ENCODE measurements at places on chromosomes 4 and X.
A peak's percentile ranks its signal among the peaks of the same experiment; 100 is the strongest.

- peak; percentile 35 for DNase-seq
Measured at GRCh38 chrX:119686087-119686691, 6.8 kb downstream of the SEPTIN6 start.

GRCh38 chr4:106160560-106160959, 155.4 kb downstream of the TBCK start:
- no peak for DNase-seq

GRCh38 chr4:141922236-141922635, 285.9 kb downstream of the IL15 start:
- DNase-seq: no peak

DNA sequence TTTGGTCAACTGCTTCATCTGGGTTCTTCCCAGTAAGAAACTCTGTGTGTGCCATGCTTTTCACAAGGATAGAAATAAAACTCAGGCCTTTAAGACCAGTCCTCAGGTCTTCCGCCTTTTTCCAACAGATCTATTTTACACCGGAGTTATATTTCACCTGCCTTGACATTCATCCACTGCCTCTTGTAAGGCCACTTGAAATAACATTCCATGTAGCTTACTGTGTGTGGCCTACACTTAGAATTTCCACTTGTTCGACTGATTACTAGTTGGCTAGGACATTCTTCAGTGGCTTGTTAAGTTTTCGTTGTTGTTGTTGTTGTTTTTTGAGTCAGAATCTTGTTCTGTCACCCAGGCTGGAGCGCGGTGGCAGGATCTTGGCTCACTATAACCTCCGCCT, 92.8 kb upstream of the UNC5C start:
- DNase-seq: no peak

DNA sequence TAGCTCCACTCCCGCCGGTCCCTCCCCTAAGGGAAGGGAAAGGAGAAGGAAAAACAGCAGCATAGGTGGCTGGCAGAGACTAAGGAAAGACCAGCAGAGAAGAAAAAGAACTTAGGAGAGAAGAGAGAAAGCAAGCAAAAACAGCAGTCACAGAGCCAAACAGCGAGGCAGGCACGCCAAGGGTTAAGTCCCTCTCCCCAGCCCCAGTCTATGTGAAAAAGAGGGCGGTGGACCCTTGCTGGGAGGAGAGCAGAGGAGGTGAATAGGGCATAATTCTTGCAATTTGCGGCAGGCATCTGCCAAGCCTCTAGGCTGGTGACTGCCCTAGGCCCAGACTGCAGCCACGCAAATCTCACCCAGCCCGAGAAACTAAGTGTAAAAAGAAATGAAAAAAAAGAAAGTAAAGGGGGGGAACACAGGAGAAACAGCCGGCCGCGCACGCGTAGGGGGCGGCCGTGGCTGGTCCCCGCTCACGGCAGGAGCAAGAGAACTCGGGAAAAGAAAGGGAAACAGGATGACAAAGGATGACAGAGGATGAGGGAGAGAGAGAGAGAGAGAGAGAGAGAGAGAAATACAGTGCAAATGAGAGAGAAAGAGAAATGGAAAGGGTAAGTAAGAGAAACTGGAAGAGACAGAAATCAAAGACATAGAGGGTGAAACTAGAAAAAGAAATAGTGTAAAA, 48.6 kb downstream of the MAGEA9 start:
- peak; percentile 12 for DNase-seq

GRCh38 chrX:19849464-19850080, 37.8 kb downstream of the SH3KBP1 start:
- DNase-seq: no peak

- peak; percentile 47 for DNase-seq
Measured at GRCh38 chr4:102616636-102617035, 115.5 kb downstream of the NFKB1 start.

- no peak for DNase-seq
Measured at GRCh38 chrX:146754268-146754667, 55.3 kb upstream of the CXorf51B start.

- DNase-seq: no peak
Measured at GRCh38 chr4:7815562-7815961, 124.1 kb downstream of the AFAP1 start.

GRCh38 chr4:42627885-42628646, 28.8 kb downstream of the ATP8A1 start:
- DNase-seq: no peak

GRCh38 chr4:14345356-14345775, 656.9 kb upstream of the CPEB2 start:
- DNase-seq: no peak

DNA sequence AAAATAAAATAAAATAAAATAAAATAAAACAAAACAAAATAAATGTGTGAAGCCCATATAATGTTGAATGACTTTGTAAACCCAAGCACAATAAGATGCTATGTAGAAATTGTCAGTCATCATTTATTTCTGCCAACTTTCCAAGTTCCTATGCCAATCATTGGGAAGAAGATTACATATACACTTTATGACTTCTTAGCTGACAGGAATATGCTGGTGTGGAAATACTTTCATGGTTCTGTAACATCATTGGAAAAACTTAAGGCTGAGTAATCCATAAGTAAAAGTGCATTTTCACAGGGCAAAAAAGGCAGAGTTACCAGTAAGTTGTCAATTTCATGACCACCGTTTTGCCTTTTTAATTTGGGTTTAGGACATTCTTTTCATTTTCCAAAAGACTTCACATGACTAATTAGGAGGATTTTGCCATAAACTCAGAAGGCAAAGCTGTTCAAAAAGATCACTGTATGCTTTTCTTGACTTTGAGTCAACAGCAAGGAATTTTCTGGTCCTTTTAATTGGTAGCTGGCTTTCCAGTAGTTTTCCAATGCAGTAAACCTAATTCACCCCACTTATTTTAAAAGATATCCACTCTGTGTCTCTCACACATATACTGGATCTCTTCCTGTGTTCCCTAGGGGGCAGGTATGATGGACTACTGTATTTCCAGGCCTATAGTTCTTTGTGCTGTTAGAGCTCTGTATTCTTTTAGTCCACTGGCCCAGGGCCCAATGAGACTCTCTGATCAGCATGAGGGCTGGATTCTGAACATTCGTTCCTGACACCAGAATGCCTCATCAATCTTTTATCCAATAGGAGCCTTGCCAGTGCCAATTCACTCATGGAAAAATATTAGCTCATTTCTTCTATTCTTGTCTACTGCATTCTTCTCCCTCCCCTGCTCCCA, 26.2 kb upstream of the SCRG1 start:
- no peak for DNase-seq

DNA sequence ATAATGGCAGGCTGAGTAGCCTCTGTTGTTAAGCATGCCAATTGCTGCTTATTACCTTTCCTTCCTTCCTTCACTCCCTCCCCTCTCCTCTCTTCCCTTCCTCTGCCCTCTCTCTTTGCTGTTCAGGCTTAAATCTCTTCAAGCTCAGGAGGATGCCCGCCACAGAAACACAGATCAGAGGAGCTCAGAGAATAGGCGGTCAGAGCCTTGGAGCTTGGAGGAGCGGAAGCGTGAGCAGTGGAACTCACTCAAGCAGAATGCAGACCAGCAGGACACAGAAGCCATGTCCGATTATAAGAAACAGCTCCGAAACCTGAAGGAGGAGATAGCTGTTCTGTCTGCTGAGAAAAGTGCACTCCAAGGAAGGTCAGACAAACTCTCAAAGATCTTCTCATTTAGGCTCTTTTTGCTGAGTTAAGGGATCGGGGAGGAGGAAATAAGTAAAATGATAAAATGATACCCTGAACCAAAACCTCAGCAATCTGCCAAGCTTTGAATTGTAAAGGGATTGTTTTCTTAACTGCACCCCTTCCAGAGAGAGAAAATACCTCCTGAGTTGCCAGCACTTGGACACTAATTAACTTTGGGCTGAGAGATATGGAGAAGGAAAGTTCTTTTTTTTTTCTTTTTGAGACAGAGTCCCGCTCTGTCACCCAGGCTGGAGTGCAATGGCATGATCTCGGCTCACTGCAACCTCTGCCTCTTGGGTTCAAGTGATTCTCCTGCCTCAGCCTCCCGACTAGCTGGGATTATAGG, 20.9 kb downstream of the SPATA18 start:
- DNase-seq: no peak

GRCh38 chr4:82833696-82834313, 35.2 kb upstream of the SCD5 start:
- DNase-seq: no peak

DNA sequence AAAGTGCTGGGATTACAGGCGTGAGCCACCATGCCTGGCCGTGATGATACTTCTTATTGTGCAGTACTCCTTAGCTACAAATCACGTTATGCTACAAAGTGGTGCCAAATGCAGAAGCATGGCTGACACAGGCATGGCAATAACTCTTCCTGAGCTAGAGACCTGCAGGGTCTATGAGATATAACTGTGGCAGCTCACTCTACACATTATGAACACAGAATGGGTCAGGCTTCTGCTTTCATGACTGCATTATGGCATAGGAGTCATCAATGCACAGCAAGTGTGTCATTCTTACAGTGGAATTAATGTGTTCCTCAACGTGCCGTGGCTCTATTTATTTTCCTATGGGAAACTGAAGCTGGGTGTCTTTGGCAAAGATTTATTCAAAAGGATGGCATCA, 64.5 kb downstream of the UGT8 start:
- DNase-seq: no peak

GRCh38 chrX:72573158-72573511, 492 bp upstream of the HDAC8 start:
- no peak for DNase-seq

DNA sequence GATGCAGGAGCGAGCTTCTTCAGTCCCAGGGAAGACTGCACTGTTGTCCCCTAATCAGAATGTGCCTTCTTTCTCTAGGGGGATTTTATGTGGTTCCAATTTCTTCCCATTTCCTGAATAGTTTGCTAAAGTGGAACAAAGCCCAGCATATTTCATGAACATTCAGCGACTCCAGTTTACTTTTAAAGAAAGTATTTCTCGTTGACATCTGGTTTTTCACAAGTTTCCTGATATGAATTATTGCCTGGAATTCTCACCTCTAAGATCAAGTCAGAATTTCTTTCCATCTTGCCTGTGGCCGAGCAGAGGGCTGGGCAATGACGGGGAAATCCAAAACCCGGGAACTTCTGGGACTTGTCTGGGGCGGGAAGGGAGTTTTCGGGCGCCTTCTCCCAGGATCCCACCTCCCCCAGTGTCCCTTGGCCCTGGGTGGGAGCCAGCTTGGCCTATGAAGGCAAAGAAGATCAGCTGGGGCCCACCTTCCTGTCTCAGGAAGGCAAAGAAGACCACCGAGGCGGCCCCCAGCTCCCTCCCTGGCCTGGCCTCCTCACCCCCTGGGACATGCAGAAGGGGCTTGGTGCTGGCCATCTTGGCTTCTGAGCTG, 15.4 kb downstream of the SORCS2 start:
- DNase-seq: no peak

- no peak for DNase-seq
Measured at GRCh38 chr4:65399084-65399483, 271.2 kb downstream of the EPHA5 start.

DNA sequence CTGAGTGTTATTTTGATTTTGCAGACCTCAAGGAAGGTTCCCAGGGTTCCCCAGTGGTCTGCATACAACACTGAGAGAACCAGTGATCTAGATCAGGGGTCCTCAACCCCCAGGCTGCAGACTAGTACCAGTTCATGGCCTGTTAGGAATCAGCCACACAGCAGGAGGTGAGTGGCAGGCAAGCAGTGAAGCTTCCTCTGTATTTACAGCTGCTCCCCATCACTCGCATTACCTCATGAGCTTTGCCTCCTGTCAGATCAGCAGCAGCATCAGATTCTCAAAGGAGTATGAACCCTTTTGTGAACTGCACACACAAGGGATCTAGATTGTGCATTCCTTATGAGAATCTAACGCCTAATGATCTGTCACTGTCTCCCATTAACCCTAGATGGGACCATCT, 28.5 kb downstream of the EDNRA start:
- no peak for DNase-seq

DNA sequence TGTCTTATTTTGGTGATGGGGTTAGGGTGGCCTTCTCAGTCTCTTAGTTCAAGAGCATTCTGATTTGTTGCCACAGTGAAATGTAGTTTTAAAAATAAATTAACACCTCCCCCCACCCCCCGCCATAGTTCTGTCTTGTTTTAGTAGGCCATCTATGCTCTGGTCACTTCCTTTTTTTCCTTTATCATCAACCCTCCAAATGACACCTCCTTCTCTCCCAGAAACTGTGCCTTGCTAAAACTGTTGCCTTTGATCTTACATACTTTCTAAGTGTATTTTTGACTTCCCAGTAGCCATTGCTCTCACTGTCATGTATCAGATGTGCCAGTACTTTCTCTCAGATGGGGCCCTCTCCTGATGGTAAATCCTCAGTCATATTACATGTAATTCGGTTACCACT, 14.5 kb upstream of the NDUFC1 start:
- DNase-seq: no peak

- peak; percentile 61 for DNase-seq
Measured at GRCh38 chr4:40283968-40284367, 51.2 kb upstream of the CHRNA9 start.

DNA sequence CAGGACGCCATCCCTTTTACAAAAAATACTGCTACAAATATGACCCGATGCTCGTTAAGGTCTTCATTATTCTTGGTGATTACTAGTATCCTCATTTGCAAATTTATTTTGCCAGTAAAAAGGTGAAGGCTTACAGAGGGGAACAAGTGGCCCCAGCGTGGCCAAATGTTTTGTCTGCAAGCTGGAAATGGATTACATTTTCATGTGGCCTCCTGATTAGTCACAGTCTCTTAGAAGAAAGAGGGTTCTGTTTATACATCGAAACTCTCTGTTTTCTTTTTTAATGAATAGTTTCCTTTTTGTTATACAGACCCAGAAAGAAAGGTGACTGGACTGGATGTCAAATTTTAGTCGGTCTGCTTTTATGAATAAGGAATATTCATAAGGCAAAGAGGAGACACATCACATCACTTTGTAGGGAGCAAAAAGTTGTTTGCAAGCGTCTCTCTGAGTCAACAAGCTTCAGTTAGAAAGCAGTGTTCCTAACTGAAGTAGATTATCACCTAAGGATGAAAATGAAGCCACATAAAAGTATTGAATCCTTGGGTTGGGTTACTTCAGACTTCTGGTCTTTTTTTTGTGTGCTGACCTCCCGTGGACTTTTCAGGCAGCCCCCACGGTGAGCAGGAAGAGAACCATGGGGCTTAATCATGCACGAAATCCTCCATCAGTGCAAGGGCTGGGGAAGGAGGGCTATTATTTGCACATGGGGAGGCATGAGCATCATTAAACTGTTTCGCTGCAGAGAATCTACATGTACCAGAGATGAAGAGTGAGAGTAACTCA, 125.6 kb downstream of the ARSF start:
- no peak for DNase-seq

DNA sequence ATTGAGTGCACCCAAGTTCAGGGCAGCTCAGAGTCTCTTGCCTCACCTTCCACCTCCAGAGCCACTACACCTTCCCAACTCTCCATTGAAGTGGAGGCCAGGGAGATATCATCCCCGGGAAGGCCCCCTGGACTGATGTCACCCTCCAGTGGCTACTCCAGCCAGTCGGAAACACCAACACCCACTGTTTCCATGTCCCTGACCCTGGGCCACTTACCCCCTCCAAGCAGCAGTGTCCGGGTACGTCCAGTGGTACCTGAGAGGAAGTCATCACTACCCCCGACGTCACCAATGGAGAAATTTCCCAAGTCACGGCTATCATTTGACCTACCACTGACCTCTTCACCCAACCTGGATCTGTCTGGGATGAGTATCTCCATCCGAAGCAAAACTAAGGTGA, 7.8 kb upstream of the RTL5 start:
- no peak for DNase-seq
